ENCODE measurements at places on chromosomes 13 and 19.

DNA sequence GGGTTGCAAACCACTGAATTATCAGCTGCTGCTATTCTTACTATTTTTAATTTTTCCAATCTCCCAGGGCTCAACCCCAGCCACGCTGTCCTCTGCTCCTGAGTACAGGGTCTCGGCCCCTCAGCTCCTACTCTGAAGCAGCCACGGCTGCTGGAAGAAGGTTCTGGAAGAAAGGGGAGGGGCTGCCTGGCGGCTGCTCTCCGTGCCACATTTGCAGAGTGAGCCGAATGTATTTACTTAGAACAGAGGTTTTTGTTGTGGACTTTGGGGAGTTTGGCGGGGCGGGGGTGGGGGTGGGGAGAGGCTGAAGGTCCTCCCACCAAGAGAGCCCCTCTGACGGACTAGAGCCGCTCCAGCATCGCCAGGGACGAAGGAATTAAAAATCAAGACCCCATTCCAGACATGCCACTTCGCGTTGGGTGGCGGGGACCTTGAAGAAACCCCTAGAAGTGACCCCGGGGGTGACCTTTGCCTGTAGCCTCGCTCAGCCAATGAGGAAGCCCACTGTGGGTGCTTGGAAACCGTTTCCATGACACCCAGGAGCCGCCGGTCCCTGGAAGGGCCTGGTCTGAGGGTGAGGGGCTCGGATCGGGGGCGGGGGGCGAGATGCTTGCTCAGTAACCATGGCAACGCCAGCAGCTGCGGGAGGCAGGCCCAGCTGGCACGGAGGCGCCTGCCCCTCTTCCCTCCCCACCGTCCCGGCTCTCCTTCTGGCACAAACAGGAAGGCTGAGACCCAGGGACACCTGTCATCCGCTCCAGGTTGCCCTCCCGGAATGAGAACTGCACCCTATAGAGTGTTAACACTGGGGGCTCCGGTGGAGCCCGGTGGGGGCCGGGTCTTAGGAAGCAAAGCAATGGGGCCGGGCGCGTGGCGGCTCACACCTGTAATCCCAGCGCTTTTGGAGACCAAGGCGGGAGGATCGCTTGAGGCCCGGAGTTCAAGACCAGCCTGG, 54.2 kb upstream of the PTPRS start:
- no peak for DNase-seq

- no peak for DNase-seq
Measured at GRCh38 chr13:27273658-27274425, 3.2 kb downstream of the RASL11A start.

GRCh38 chr19:16851031-16851712, 22.0 kb downstream of the SIN3B start:
- DNase-seq: no peak

- DNase-seq: no peak
Measured at GRCh38 chr19:42096255-42096837, 20.4 kb downstream of the ZNF574 start.

GRCh38 chr13:97466722-97467121, 32.8 kb downstream of the RAP2A start:
- DNase-seq: no peak

Data from CD4-positive, alpha-beta T cell treated with Interferon alpha-2 for 1 hour (primary cell).